Naive B cell (primary cell): ENCODE measurements at places on chromosomes 12 and 14. TPM values are rescaled to one million over a fixed set of nuclear protein-coding genes. Genes with fewer than 3 reads are reported as not detected.

The PIANP gene
- polyA plus RNA-seq: not detected

The AP4S1 gene
- polyA plus RNA-seq: 6.6 TPM

The AQP6 gene
- not detected for polyA plus RNA-seq

- no peaks in the 10 kb centered on the region for H3K36me3 ChIP-seq
- H3K4me3 ChIP-seq: no peak overlapping the region
- H3K27me3 ChIP-seq: peaks cover 4% of the 10 kb centered on the region
- H3K27ac ChIP-seq: no peak overlapping the region
Observed at GRCh38 chr12:119090865-119091264, 87.9 kb upstream of the HSPB8 start.

- H3K4me1 ChIP-seq: peaks cover 21% of the 10 kb centered on the region
- H3K4me3 ChIP-seq: no peak within 1 kb of the TSS
- no peaks in the 10 kb centered on the region for H3K27me3 ChIP-seq
- no peak for DNase-seq
- no peak within 1 kb of the TSS for H3K27ac ChIP-seq
Observed at GRCh38 chr12:53102883-53103807, at the start of gene SOAT2. TSS of gene SOAT2 (plus strand) at chr12:53103486. CDS start at chr12:53103578, 92 bp downstream.

DNA sequence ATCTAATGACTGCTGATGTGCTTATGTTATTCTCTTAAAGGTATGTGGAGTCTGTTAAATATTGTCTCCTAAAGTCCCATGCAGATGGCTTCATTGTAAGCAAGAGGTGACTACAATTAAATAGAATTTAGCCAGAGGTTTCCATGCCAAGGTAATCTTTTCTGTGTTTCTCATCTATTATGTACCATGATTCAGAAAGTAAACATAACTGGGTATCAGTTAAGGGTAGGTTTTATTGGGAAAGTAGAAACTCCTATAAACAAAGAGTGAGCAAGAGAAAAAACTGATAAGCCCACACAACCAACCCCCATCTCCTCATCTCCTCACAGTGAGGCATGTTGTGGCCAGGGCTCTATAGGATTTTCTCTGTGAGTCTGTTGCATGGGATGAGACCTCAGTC, 611.7 kb downstream of the SNAPC1 start:
- H3K4me1 ChIP-seq: no peaks in the 10 kb centered on the region
- H3K36me3 ChIP-seq: no peaks in the 10 kb centered on the region
- DNase-seq: no peak
- no peak overlapping the region for H3K4me3 ChIP-seq
- H3K27ac ChIP-seq: no peak overlapping the region
